ENCODE measurements at places on chromosomes 5 and 9.

DNA sequence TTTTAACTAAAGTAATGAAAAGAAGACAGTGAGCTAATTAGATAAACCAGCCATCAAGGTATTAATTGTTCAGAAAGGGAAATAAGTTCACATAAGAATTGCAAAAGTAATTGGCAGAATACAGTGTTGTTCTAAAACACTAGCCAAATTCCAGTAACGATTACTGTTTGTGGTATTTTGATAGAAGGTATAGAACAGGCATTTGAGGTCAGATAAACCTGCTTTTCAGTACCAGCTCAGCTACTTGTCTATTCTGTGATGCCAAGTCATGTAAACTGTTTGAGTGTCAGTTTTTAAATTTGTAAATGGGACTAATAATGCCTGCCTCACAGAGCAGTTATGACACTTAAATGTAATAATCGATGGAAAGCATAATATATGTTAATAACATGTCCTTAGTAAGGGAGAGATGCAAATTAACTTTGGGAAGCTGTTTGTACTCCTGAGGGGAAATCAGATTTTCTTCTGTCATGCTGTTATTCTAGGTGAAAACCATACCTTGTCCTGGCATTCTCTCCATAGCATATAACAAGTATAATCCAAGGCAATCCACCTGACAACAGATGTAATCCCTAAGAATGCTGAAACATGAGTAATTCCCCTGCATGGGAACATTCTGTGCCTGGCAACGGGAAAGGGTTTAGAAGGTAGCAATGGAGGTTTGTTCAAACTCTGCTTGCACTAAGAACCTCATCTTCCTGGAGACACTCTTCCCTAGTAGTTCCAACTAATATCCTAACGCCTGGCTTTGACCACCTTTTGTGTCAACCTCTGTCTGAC lies 509.5 kb upstream of the PAPPA start:
- no peak for DNase-seq

DNA sequence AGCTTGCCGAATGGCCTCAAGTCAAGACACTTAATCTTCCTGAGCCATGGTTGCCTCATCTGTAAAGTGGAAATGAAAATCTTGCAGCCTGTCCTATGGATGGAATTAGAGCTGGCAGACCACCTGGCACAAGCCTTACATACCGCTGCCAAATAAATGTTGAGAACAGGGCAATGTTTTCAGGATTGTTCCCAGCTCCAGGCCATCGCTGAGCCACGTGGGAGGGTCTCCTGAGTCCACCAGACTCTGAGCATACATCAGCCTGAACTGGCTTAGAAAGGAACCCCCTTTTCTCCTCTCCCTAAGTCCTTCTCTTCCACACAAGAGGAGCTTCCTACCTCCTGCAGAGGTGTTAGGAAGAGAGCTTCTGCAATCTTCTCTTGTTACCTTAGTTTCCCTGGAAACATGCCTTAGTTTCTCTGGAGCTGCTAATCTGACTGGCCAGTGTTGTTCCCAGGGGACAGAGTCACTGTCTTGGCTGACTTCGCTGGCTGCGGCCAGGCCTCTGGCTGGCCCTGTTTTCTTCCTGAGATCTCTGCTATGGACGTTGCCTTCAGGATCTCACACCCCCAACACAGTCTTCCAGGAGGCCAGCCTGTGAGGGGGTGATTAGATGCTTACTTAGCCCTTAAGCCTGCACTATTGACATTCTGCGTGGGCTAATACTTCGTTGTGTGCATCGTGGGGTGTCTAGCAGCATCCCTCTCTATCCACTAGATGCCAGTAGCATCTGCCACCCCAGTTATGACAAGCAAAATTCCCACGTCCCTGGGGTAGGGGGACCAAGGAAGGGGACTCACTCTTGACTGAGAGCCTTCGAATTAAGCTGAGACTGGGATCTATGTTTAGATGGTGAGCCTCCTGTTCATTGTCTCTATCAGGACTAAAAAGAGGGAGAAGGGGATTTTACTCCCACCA lies 62.2 kb downstream of the BOD1 start:
- DNase-seq = no peak

DNA sequence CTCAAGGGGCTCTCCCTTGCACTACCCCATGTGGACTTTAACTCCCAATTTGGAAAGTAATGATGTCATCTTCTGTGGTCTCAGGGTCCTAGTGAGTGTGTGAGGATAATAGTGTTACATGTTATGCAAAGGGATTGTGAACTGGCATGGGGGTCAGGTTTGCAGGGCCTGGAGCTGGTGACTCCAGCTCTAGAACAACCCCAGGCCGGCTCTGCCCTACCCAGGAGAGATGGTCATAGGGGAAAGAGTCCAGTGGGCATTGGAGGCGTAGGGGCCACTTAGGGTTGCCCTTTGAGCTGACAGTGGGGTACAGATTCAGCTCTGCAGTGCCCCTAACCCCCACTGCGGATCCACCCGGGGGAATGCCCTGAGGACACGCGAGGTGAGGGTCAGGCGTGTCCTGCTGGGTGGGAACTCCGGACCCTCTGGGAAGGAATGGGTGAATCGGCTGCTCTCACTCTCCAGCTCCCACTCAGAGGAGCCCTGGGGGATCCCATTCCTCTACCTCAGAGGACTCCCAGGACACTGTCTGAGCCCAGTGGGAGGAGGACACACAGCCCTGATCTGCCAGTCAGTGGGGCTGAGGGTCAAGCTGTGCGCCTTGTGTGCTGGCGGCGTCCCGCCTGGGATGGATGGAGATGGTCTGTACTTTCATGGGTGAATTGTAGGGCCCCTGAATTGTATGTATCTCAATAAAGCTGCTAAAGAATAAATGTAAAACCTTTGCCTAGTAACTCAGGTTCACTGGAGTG lies 2.5 kb upstream of the NKD2 start:
- no peak for DNase-seq

DNA sequence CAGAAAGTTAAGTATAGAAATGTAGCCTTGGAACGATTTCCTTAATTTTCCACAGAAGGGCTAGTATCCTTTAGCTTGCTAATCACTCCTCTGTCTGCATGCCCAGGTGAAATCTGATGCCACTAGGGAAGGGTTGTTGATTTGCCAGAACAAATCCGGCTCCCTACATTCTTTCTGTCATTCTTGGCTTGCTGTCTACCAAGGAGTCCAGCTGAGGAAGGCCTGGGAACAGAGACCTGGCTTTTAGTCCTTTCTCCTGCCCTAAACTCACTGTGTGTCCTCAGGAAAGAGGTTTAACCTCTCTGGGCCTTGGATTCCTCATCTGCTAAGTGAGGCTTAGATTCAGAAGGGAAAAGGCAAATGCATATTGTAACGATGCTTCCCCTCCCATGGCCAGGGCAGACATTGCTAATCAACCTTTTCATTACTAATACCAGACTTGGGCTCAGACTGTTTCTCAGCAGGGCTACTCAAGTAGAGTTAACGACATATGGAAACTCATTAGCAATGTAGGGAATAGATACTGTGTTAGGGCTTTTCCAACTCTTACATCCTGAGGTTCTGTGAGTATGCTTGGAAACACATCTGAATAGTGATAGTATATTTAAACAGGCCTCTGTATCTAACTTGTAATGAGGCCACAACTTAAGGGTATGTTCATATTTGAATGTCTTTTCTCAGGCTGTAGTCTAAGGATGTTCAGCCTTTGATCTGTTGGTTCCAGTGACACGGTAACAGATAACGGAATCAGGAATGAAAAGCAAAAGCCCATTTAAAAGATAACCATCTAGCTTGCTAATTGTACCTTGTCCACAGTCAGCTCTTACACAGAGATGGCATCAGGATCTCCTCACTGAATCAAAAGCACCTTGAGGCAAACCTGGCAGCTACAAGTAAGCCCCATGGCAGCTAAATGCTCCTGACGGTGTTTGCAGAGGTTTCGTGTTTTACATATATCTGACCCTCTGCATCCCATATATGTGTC lies 4.1 kb downstream of the GALNT10 start:
- DNase-seq = no peak

- DNase-seq = no peak
These were observed 34.1 kb downstream of the ELOVL7 start for GRCh38 chr5:60809891-60810425.

DNA sequence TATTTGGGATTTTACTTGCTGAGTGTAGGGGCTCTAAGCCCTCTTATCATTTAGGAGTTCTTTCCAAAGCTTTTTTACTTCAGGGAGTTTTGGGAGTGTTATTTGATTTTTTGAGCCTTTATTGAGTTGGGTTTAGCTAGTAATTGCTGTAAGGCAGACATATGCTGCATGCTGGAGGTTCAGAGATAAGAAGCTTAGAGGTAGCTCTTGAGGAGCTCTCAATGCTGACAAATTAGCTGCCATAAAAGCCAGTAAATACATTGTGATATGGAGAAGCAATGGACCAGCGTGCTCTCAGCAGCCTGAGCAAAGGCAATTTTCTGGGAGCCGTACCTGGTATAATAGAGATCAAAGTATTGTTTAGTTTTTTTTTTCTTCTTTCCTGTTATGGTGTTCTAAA lies 11.6 kb downstream of the ARHGEF28 start:
- no peak for DNase-seq

DNA sequence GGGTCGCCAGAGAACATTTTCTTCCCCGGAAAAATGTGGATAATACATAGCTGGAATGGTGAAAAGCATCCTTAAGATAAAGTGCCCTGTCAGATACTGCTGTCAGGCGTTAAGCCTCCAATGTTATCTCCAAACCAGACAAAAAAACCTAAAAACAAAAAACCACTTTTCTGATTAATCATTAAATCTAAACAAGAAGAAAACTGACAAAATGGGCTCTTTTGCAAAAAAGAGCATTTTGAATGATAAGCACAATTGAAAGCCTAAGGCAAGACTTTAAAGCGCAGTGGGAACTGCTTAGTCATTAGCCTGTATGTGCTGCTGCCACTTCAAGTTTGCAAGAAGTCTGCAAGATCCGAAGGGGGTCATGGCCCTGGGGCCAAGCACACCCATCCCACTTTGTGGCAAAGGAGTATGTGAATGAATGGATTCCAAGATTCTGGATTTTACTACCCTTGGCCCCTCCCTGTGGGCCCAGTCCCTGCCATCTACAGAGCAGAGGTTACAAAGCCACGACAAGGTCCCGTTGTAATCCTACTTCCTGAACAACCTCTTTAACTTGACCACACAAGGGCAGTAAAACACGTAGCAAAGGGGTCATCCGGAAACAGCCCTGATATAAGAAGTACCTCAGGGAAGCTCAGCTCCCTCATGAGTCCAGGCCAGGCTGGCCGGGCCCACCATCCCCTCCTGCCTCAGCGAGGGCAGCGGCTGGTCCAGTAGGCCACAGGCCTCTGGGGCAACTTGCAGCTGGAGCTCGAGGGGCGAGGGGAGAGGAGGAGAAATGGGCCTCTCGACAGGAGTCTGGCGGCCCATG lies 29.7 kb downstream of the SHB start:
- peak; percentile 82 for DNase-seq

GRCh38 chr5:151772846-151773561 lies 1.2 kb downstream of the G3BP1 start:
- DNase-seq = no peak

DNA sequence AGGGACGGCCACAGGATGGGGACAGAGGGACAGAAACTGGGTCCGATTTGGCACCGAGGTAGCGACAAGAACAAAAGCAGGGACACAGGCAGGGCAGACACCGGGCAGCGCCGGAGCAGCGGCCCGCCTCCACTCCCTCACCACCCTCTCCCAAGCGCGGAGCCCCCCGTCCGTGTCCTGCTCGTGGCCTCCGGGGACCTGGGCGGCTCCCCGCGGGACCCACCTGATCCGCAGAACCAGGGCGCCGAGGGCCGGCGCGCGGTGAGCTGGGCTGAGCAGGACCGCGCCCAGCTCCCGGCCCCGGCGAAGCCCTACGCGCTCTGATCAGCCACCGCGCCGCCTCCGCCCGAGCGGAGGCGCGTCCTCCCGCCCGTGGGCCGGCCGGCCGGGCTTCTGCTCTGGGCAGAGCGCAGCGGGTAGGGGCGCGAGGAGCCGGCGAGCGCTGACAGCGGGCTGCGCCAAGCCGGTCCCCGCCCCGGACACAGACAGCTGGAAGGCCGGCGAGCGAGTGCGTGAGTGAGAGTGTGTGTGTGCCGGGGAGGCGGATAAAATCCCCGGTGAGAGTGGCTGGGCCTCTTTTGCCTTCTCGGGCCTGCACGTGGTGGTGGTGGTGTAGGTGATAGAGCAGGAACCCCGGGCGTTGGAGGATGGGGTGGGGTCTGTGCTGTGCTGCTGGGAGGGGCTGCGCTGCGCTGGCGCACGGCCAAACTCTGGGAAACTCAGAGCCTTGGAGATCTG lies at the start of gene GGTA1:
TSS of gene GGTA1 (minus strand) at position 418 of the 738 bp plus-strand sequence. CDS start 31,922 bp downstream, outside the sequence.
- peak; percentile 33 for DNase-seq

GRCh38 chr5:159763562-159763961 lies 152.7 kb upstream of the ADRA1B start:
- DNase-seq = no peak

- peak; percentile 26 for DNase-seq
These were observed 28.7 kb downstream of the DMRT3 start for GRCh38 chr9:1005043-1005667.

- no peak for DNase-seq
These were observed 158.8 kb downstream of the C9orf152 start for GRCh38 chr9:110048976-110049698.

DNA sequence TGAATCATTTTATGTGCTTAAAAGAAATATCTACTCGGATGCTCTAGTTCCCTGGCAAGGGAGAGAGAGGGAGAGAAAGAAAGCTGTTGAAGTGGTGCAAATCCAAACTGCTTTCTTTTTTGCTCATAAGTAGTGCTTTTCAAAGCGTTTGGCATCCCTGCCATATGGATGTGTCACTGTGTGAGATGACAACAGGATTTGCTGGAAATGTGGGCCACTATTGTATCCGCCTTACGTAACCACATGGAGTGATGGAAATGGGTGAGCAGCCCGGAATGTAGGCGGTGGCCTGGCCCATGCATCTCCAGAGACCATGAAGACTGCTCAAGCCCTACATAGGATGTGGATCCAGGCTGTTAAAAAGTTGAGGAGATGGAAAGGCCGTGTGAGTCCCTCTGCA lies 30.8 kb downstream of the TJP2 start:
- no peak for DNase-seq

GRCh38 chr9:137138058-137138721 lies 764 bp upstream of the GRIN1 start:
- no peak for DNase-seq

GRCh38 chr5:142834504-142834903 lies 64.3 kb downstream of the ARHGAP26 start:
- DNase-seq = no peak
